ENCODE measurements at places on chromosomes 7 and 10.

DNA sequence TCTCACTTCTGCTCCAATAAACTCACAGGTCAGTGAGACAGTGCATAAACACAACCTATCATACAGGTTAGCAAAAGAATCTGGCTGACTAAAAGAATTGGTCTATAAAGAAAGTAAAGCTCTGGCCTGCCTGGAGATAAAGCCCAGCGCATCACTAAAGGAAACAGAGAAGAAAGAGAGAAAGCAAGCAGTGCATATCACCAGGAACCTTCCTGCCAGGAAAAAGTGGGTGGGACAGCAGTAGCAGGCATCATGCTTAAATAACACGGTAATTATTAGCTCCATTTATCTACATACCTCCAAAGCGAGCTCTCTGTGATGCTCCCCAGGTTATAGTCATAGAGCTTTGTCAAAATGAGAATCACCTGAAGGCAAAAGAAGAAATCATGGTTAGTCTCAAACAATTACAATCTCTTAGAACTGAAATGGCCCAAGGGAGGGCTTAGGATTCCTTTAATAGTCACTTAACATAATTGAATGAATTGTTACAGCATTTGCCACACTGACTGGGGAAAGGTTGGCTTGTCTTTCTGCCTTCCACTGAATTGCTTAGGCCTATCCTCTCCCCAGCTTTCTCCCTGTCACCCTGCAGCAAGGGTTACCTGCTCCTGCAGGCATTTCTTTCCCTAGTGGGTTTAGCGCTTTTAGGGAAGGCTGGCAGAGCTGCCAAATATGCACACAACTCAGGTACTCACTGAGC is 208.1 kb downstream of the SORCS1 start:
- no peak for DNase-seq

- no peak for DNase-seq
Measured at GRCh38 chr7:108051454-108051853, 48.5 kb upstream of the LAMB1 start.

GRCh38 chr7:23018750-23019149 is 4.8 kb upstream of the HYCC1 start:
- no peak for DNase-seq

DNA sequence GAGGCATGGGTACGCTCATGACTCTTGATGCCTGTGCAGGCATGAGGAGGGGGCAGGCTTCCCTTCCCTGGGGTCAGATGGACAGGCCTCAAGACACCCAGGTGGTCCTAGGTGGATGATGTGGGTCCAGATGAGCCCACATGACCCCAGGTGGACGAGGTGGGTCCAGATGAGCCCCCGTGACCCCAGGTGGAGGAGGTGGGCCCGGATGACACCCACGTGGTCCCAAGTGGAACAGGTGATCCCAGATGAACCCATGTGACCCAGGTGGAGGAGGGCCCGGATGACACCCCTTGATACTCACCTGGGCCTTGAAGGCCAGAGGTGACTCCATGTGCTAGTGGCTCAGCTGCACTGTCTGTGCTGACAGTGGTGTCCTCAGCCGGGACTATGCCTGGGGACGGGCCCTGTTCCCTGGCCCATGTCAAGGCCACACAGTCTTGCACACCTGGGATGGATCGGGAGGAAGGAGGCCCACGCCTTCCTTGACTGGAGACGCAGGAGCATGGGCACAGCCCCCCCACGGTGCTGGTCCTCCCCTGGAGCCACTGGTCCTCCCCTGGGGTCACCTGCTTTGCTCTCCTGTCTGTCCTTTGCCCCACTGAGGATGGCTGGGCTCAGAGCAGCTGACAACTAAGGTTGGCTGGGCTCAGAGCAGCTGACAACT is 3.2 kb downstream of the PRAP1 start:
- DNase-seq, result no peak

DNA sequence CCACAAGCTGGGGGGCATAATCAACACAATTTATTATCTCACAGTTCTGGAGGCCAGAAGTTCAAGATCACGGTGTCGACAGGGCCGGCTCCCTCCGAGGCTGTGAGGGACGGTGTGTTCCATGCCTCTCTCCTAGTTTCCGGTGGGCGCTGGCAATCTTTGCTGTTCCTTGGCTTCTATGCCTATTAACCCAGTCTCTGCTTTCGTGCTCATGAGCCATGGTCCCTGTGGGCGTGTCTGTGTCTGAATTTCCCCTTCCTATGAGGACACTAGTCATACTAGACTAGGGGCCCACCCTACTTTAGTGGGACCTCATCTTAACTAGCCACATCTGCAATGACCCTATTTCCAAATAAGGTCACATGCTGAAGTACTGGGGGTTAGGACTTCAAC is 29.4 kb downstream of the HIPK2 start:
- no peak for DNase-seq

DNA sequence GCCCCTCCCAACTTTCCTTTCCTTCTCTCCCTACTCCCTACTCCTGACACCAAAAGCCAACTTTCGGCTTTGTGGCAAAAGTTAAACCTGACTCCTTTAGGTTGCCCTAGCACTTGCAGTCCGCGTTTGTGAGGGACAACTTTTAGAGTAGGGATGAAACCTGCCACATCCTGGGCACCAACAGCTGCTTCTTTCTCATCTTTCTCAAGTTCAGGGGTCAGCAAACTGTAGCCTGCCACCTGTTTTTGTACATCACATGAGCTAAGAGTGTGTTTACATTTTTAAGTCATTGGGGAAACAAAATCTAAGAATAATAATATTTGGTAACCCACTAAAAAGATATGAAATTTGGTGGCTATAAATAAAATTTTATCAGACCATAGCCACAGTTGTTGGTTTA is 660.6 kb downstream of the KCNMA1 start:
- no peak for DNase-seq

DNA sequence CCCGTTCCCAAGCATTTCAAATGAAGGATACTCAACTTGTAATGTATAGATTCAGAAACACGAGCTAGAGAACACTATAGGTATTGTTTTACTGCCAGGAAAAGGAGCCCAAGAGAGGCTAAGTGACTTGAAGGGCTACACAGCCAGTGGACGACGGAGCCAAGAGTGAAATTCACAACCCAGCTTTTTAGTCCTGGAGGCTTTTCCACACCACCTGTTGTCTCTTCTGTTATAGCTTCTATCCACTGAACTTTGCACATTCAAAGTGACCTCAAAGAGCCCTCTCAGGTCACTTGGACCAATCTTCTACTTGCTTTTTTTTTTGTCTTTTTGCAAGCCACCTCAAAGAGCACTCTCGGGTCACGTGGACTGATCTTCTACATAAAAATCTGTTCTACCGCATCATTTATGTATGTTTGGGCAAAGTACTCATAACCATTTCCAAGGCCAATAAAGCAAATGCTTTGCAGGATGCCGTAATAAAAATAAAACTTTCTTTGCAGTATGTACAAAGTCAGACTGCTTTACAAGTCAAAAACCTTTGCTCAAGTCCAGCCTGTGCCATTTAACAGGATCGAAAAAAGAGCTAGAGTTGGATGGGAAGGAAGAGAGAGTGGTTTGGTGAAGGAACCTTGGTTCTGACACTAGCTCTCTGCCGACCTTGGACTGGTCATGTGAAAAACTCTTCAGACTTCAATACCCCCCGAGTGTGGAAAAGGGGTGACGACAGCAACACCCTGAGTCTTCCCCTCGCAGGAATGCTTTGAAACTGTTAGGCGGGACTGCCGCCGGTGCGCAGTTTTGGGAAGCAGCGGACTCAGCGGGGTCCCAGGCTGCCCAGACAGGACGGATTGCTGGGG is 821 bp downstream of the SLC35B4 start:
- DNase-seq, result no peak

GRCh38 chr10:28644647-28645046 is 32.7 kb upstream of the BAMBI start:
- no peak for DNase-seq

DNA sequence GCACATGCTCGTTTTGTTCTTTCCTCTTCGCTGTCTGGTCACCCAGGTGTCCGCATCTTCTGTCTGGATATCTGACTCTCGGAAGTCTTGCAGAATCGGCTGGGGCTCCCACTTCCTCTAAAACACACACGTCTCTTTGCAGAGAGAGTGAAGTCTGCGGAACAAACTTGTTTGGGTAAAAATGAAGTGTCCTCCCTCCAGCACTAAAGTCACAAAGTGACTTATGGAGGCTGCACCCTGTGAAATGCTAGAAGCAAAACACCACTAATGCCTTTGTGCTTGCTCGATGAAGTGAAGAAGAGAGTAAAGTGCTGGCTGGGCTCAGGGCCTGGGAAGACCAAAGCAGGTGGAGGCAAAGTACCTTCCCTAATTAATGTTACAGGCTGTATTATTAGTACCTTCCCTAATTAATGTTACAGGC is 71.4 kb downstream of the FGFR2 start:
- DNase-seq, result no peak

DNA sequence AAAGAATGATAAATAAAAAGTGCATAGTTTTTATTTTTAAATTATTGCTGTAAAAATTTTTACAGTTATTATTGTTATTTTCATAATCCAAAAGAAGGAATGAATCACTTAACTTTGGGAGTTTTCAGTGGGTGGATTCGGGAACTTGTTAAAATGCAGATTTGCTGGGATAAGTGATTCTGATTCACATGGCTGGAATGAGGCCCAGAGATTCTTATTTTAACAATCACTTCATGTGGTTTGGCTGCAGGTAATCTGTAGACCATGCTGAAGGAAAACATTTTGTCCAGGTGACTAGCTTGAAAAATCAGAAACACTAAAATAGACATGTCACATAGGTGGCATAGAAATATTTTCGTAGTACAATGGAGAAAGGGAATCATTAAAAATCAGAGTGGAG is 13.9 kb downstream of the CROT start:
- DNase-seq, result no peak

DNA sequence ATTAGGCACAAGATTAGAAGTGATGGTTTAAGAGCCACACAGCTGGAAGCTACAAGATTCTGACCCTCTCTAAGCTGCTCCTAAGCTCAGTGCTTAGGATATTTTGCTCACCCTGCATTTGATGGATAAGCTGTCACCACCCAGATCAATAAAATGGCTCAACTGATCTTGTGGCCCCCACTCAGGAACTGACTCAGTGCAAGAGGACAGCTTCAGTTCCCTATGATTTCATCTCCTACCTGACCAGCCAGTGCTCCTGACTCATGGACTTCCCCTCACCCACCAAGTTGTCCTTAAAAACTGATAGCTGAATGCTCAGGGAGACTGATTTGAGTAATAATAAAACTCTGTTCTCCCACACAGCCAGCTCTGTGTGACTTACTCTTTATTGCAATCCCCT is 833.8 kb downstream of the GRID1 start:
- no peak for DNase-seq

GRCh38 chr10:61970182-61971002 is 68.9 kb downstream of the ARID5B start:
- DNase-seq, result no peak

DNA sequence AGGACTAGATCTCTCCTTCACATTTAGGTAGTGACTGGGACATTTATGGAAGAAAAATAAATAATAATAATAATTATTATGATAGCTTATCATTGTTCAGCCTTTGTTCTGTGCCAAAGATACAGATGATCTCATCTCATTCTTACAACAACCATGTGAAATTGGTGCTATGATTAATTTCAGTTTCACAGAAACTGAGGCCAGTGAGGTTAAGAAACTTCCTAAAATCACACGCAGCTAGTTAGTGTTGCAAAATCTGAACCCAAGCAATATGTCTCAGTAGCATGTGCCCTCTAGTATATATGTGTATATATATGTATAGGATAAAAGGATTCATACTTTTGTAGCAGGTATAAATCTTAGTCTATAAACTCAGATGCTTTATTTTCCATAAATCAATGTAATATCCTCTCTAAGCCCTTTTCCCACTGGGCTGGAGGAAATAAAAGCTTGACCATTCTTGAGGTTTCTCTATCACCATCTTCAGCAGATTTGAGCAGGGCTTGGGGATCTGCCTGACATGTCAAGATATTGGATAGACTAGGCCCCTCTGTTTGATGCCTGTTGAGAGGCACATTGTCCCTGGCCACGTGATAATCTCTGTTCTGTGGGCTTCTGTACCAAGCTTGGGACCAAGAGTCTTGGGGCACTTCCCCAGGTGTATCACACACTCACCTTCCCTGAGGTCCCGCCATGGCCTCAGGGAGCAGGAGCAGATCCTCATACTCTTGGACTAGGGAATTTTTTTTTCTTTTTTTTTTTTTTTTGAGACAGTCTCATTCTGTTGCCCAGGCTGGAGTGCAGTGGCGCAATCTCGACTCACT is 172.6 kb upstream of the NRP1 start:
- DNase-seq, result no peak

All from activated T-cell treated with anti-CD3 and anti-CD28 coated beads, Interleukin-2, amount 50 U/mL, for 48 hours (primary cell).